Fibroblast of skin of abdomen (primary cell): ENCODE measurements at places on chromosomes 3 and 15.

DNA sequence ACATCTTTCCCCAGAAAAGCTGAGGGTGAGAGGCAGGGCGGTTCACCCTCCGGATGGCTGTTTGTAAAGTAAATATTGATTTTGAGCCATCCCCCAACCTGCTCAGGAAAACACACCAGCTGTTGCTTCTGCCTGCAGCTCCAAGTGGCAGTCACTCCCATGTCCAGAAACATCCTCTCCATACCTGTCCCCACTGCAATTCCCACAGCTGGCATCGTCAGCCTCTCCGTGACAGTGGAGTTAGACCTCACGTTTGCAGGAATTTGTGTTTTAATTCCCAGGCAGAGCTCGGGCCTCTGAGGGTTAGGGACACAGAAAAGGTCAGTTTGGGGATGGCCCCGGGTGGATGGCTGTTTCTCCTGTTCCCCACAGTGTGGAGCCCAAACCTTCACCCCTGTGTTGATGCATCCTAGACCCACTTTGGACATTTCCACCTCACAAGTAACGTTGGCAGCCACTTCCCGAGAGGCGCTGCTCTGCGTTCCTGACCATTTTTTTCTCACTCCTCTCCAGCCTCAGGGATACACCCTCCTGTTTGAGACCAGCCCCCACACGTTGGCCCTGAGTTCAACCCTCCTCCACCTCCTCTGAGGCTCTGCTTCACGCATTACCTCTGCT, 11.8 kb upstream of the FAM174B start:
- DNase-seq = no peak

DNA sequence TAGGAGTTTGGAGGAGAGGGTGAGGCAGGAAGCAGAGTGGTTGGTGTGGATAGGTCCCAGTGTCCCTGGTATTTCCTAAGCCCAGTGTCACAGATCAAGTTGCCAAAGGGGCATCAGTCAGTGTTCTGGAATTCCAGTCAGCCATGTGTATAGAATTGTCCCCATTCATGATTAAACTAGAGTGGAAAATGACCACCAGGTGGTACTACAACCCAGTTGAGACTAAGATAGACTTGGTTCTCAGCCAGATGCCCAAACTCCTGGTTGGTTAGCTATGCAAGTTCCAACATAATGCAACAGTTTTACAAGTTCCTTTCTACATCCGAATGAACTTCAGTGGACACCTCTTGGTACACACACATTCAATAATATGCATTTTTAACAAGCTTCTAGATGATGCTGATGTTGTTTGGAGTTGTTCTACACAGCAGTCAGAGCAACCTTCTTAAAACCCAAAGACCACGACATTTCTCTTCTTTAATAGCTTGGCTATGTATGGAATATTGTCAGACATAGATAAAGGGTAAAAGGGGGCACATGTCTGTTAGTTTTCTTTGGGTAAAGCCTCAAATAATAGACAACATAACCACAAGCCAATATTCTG, 8.4 kb upstream of the ATR start:
- DNase-seq = peak; percentile 67

GRCh38 chr3:194447161-194447560, 39.6 kb downstream of the ATP13A3 start:
- DNase-seq = no peak

DNA sequence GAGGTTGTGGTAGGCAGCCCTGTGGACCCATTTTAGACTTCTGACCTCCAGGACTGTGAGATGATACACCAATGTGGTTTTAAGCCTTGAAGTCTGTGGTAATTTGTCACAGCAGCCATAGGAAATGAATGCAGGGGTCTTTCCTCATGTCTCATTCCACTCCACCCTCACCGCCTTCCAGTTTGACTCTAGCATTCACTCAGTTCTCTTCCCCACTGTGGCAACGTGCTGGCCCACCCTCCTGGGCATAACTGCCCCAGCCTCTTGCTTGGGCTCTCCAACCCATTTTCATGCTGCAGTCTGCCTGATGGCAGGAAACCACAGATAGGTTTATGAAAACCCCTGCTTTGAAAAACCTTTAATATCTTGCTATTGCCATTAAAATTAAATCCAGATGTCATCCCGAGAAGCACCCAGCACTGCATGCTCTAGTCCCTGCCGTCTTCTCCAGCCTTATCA, 7.3 kb upstream of the TRNT1 start:
- peak; percentile 10 for DNase-seq

DNA sequence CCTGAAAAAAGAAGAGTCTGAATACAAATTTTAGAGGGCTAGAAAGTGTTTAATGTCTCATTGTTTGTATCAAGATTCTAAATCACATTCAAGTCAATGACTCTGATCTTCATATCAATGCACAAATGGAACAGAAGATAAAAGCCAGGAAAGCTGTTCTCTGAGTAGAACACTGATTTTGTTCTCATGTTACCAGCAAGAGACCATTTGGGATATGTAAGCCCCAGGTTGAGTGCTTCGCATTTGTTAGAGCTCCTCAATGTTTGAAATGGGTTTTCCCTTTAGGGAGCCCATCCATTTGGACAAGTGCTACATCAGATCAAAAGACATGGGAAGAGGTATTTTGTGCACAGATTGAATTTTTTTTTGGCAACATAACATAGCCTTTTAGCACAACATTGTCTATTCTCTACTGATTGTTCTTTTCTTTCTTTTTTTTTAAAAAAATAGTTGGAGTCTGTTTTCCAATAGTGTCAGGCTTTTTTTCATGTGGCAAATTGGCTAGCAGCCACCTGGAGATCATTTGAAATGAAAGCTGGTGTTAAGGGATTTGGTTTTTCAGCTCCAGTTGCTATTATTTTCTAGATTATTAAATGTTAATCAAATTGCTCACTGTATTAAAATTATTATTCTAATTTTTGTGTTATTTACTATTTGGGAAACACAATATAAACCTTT, 74.5 kb upstream of the ZPLD1 start:
- no peak for DNase-seq

DNA sequence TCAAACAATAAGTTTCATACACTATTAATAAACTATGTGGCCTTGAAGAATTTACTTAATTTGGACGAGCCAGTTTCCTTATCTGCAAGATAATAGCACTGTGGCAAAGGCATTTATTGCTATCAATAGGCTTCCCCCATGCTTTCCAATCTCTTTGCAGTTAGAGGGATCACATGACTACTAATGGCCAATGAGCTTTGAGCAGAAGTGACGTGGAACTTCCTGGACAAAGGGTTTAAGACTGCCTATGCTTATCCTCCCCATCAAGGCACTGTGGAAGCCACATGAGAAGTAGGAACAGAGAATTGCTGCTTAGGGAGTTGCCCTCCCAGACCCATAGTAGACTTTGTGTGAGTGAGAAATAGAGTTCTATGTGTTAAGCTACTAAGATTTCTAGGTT, 16.7 kb upstream of the ZMAT3 start:
- DNase-seq = no peak

GRCh38 chr15:89278307-89278706, 34.5 kb downstream of the FANCI start:
- peak; percentile 5 for DNase-seq

- DNase-seq = peak; percentile 54
These were observed 746.6 kb upstream of the CFAP20DC start for GRCh38 chr3:59796456-59796855.

DNA sequence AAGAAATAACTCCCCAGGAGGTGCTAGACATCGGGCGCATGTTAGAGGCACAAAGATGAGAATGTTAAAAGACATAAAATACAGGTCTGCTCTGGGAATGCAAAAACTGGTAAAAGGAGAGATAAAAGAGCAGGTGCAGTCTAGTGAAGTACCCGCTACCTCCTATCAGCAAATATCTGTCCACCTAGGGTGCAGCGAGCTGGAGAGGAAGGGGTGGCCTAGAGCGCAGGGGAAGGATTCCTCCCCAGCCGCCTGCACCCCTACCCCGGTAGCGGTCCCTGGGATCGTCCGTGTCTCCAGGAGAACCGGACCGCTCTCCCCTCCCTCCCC, 237 bp upstream of the ZNF662 start:
- no peak for DNase-seq

DNA sequence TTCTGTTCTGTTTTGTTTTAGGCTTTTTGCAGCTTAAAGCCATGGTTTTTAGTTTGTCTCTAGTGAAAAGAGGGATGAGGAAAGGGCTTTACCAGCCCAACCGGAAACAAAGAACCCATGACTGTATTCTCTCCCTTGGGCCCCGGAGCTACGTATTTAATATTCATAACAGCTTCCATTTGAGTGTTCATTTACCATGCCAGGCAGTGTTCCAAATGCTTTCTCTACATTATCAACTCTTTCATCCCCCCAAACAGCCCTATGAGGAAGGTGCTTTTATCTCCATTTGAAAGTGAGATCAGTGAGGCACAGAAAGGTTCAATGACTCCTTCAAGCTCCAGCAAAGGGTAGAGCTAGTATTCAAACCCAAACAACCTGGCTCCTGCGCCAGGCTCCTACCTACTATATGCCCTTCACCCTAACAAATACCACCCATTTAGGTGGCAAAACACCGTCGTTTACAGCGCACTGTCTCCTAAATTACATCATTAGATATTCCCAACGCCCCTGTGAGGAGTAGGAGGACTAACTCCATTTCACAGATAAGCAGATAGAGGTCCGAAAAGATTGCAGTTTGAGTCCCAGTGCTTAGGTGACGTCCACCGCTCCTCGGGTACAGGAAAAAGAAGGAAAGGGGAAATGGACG, 27.9 kb downstream of the GTPBP8 start:
- peak; percentile 9 for DNase-seq

- DNase-seq = peak; percentile 52
These were observed 3.1 kb upstream of the MESP2 start for GRCh38 chr15:89772932-89773583.
